ENCODE measurements at places on chromosomes 6 and 20.

GRCh38 chr6:3227363-3228045 lies at the start of gene TUBB2B:
TUBB2B (minus strand) TSS chr6:3227653; CDS start chr6:3227543, 110 bp downstream.
- DNase-seq: peak; percentile 92

DNA sequence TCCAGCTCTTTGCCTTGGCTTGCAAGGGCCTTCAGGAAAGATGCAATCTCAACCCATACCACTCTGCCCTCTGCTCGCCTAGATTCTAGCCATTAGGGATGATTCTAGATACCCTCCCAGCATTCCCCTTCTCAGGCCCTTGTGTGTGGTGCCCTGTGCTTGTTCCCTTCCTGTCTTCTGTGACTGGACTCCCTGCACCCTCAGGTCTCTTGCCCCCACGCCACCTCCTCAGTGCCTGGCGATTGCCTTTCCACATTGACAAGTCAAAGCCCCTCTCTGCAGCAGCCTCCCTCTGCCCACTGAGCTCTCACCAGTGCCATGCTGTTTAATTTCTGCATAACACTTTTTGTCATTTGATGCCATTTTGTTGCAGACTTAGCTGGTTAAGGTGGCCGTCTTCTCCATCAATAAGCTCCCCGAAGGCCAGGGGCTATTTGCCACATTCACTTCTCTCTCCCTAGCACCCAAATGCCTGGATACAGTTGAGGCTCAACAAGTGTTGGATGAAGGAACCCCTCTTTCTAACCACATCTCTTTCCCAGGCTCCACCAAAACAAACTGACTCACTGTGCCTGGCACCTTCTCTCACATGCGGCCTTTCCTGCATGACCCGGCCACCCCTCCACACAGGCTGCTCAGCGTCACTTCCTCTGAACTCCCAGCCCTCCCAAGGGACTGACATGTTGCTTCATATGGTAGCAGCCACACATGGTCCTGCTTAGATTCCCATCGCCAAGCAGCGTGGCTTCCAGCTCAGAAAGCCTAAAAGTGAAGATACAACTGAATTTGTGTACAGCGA lies 4.6 kb upstream of the TXNDC5 start:
- DNase-seq: no peak

DNA sequence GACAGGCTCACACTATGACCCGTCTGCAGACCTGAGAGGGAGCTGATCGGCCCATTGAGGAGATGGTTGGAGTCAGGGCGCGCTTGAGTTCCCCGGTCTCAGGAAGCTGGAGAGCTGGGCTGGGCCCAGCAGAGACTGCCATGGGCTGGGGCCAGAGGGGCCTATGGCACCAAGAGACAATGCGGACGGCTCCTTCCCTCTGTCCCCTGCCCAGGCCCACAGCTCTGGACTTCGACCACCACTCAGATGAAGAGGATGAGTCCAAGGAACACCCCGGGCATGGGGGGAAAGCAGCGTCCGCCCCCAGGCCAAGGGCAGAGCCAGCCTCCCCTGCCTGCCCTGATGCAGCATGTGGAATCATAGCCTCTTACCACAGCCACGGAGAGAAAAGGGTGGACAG lies 40.2 kb upstream of the PHACTR3 start:
- DNase-seq: peak; percentile 10

GRCh38 chr20:50142812-50143211 lies 10.7 kb downstream of the PEDS1 start:
- DNase-seq: no peak

DNA sequence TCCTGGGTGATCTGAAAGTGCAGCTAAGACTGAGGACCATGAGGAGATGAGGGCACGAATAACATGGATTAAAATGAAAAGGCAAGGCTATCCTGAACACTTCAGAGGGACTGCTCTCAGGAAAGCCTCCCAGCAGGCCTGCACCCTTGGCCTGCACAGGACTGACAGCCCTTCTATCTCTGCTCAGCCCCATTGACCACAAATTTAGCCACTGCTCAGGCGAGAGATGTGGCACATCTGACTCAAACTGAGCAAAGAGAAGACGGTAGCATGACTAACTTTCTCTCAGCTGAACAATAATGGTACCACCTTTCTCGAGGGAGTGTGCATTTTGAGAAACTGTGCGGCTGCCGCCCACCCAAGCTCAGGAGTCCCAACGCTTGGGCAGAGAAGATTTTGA lies 257.5 kb downstream of the ADGB start:
- DNase-seq: no peak

- DNase-seq: no peak
Measured at GRCh38 chr6:146916435-146917025, 287.7 kb upstream of the STXBP5 start.

GRCh38 chr6:30483677-30484279 lies 5.5 kb upstream of the HLA-E start:
- DNase-seq: peak; percentile 82

- peak; percentile 79 for DNase-seq
Measured at GRCh38 chr6:165616116-165616515, 46.9 kb downstream of the PDE10A start.

DNA sequence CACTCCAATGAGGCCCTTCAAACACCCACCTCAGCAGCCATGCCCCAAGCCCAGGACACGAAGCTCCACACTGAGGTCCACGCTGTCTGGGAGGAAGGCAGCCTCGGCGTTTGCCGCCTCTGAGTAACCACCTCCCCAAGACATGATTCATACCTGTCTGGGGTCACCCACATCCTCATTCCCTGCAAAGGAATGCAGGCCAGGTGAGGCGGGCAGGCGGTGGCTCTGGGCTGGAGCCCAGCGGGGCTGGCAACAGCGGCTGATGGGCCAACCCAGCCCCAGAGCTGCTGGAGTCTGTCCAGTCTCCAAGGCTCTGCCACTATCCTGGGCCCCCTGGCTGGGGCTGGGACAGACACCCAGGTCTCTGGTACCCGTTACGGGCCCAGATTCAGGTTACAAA lies 14.8 kb downstream of the PMEPA1 start:
- DNase-seq: no peak

GRCh38 chr6:80517525-80517924 lies 411.1 kb downstream of the BCKDHB start:
- DNase-seq: no peak

DNA sequence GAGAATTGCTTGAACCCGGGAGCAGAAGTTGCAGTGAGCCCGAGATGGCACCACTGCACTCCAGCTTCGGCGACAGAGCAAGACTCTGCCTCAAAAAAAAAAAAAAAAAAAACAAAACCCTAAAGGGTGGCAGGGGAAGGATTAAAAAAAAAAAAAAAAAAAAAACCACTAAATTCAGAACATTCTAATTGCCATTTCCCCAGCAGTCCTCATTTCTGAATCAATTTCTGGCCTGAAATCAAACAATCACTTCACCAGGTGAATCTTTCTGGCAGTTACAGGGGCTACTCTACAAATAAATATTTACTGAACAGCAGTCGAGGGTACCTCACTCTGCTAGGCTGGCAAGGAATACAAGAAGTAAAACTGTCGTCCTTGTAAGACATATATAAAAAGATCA lies 1.2 kb downstream of the UQCC1 start:
- DNase-seq: no peak

DNA sequence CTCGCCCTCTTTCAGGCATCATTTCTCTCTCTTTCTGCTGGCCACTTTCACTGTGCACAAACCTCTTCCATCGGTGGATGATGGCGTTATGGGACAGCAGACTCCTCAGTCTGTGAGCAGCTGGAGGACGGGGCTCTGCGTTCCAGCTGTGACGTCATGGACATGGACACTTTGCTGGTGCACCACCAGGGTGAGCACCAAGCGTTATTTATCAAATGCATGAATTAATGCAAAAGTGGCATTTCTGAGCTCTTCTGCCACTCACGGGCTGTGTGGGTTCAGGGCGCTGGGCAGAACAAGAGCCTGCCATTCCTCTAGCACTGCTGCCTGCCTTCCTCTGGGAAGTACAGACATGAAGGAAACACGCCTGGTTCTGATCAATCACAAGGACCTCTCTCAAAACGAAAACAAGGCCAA lies 82.9 kb upstream of the MPC1 start:
- DNase-seq: no peak

- no peak for DNase-seq
Measured at GRCh38 chr20:48459722-48460395, 367.9 kb downstream of the PREX1 start.

DNA sequence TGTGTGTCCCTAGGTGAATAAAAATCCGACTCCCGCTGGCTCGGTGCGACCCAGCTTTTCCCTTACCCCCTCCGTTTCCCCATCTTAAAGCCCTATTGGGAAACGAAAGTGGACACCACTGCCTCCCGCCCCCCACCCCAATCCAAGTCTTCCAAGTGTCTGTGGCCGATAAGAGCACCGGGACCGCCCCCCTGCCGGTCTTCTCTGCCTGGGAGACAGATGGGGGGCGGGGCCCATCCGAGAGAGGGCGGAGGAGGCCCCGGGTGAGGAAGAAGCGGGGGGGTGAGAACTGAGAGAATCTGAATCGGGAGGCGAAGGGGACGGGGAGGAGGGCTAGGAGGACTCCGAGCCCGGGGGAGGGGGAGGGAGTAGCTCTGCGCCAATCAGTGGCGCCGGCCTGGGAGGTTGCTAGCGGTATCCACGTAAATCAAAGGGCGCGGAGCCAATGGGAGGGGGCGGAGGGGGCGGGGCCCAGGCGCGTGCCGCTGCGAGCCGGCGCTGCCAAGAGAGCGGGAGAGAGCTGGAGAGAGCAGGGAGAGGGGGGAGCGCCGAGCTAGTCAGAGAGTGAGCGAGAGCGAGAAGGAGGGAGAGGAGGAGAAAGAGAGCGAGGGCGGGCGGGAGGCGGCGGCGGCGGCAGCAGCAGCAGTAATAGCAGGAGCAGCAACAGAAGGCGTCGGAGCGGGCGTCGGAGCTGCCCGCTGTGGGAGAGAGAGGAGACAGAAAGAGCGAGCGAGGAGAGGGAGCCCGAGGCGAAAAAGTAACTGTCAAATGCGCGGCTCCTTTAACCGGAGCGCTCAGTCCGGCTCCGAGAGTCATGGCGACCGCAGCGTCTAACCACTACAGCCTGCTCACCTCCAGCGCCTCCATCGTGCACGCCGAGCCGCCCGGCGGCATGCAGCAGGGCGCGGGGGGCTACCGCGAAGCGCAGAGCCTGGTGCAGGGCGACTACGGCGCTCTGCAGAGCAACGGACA lies at the start of gene POU3F2:
Gene POU3F2 (plus strand): TSS at position 515 of the 972 bp plus-strand sequence. CDS start 300 bp downstream, at position 815.
- DNase-seq: peak; percentile 86
